ENCODE measurements at places on chromosomes 3 and 15.

DNA sequence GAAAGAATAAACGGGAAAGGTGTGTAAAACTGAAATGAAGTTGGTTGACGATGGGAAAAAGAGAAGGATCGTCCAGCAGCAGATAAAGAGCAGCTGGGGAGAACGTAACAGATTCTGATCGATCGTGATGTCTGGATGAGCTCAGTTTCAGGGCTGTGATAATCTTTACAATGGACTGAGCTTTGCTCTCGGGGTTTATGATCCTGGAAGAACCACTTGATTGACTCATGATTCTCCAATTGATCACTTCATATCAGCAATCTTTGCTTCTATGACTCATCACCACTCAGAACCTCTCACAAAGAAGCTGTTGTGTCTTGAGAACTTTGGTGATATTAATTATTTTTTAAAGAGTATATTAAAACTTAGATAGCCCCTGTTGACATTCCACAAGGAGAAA is 690.7 kb downstream of the TUSC7 start:
- DNase-seq = no peak

DNA sequence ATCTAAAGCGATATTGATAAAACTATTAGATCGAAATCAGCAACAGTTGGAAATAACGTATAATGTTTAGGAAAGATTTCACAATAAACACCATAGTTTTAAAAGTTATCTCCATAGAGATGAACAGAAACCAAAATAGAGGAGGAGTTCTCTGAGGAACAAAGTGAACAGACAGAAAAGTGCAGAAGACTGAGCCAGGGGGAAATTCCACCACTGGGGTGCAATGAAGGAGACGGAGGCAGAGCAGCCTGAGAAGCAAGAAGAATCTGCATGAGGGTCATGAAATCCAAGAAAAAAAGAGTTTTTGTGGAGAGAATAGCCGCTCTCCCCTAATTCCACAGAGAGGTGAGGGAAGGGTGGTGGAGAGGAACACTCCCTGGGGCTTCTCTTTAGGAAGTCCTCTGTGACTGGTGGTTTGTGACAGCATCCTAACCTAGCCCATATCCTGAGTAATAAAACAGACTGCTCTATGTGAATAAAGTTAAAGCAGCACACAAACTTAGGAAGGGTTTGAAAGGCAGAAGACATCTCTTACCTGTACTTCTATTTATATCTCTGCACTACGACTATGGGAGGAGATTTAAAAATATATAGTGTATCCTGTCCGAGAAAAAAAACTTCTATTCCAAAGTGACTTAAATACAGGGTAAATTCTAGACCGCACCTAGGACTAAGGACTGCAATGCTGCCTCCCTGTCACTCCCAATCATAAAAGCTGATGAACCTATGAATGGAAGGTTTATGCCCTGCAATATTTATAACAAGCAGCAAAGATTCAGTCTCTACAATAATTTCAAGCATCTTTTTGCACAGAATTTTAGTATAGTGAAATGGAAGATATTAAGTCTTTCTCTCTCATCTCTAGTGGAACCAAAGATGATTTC is 22.9 kb downstream of the ATP8B4 start:
- no peak for DNase-seq

DNA sequence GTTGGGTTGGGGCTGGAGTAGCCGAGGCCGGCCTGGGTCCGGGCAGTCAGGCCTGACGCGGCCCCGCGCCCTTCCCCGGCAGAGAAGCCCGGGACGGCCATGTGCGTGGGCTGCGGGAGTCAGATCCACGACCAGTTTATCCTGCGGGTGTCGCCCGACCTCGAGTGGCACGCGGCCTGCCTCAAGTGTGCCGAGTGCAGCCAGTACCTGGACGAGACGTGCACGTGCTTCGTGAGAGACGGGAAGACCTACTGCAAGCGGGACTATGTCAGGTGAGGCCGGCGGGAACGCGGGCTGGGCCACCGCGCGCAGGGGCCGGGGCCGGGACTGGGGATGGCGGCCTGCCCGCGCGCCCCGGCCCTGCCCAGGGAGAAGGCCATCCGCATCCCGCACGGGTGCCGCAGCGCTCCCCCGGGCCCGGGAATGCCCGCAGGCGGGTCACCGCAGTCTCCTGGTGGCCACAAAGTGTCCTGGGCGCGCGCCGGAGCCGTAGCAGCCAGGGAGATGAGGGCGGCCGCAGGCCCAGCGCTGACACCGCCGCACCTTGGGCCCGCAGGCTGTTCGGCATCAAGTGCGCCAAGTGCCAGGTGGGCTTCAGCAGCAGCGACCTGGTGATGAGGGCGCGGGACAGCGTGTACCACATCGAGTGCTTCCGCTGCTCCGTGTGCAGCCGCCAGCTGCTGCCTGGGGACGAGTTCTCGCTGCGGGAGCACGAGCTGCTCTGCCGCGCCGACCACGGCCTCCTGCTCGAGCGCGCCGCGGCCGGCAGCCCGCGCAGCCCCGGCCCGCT is 1.3 kb downstream of the ISL2 start:
- DNase-seq = no peak

DNA sequence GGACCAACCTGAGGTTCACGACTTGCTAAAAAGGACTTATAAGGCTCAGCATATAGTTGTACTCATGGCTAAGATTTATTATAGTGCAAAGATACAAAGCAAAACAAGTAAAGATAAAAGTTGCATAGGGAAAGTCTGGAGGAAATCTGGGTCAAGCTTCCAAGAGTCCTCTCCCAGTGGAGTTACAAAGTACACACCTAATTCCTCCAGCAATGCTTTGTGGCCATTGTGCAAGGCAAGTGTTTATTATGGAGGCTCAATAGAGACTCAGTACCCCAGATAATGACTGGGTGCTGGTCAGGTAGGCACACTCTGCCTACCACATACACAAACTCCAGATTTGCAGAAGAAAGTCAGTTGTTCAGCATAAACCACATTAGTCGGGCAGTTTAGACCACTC is 22.9 kb downstream of the LNP1 start:
- DNase-seq = no peak

DNA sequence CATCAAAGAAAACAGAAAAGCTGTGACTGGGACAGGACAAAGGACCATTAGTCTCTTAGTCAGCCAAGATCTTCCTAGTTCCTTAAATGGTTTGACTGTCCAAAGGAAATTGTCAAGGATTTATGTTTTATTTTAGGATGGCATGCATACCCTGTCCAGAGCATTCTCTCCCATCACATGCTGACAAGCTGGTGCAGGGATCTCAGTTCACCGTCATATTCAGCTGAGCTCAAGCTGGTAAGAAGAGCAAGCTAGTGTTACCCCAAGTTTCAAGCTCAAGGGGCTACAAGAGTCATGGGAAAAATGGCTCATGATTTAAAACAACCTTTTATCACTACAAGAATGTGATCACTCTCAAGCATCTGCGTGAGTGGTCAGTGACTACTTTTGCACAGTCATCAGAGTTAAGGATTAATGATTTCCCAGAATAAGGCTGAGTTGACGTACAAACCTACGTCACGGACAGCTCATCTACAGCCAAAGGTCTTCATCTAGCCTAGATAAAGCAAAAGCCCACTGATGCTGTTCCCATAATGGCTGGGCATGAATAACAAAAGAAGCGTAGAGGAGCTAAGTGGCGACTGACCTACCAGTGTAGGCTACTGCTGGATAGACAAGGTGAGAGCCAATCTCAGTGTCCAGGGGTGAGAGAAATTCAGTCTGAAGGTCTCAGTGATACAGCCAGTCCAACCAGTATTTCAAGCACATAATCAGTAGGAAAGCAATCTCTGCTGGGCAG is 157.5 kb downstream of the GABRB3 start:
- DNase-seq = no peak

DNA sequence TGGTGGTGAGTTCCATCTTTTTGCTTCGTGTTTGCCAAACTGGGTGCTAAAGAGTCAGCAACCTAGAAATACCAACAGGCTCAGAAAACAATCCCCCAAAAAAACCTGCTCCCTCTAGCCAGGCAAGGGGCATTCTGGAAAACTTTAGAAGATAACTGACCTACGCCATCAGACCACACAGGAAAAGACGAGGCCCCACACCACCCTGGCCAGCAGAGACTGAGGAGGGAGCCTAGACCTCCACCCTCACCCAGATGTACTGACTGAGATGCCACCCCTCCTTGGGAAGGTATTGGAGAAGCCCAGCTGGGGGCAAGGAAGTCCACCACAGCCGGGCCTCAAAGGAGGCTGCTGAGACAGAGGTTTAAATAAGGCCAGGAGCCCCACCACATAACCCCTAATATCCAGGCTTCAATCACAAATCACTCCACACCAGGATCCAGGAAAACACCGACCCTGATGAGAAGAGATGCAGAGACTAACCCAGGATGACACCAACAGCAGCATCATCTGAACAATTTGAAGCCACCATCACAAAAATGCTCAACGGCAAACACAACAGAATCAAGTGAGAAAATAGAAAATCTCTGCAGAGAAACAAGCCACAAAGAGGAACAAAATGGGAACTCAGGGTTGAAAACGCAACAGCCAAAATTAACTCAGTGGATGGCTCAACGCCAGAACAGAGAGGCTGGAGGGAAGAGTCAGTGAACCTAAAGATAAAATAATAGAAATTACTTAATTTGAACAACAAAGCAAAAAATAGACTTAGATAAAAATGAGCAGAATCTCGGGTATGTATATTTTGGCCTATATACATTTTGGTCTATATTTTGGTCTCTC is 61.0 kb downstream of the TPRA1 start:
- no peak for DNase-seq

DNA sequence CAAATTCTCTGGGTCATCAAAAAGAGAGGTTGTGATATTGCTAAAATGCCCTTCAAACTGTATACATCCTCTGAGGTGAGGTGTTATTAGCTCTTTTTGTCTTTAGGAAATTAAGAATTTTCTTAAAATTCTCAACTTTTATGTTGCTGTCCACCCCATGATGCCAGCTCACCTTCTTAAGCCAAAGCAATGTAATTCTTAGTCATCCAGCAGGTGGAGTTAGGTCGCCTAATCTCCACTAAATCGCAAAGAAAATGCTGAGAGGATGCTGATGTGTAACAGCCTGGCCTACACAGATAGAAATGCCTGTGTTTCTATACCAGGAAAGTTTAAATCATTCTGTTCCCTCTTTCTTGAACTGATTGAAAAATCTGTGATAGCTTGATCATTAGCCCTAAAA is 770.2 kb upstream of the ALCAM start:
- no peak for DNase-seq

- DNase-seq = no peak
Observed at GRCh38 chr3:123104550-123104949, 37.7 kb downstream of the PDIA5 start.

Measured in T1000 (cell line).